Central memory CD4-positive, alpha-beta T cell (primary cell): ENCODE measurements at places on chromosomes 16 and 17.

DNA sequence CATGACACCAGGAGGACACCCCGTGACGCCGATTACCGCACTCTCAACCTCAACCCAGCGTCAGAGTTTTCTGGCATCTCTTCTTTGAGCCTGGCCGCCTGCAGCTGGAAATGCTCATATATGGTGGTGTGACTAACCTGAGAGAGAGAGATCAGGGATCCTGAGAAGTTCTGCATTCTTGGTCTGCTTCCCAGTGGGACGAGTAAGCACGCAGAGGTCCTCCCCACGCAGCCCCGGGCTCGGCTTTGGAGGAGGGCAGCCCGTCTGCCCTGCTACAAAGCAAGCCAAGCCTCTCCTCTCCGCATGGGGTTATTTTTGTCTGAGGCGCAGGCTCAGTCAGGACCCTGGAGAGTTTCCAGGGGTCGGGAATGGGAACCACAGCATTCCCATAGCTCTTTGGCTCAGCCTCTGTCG is 16.5 kb downstream of the CRISPLD2 start:
- no peak for DNase-seq

DNA sequence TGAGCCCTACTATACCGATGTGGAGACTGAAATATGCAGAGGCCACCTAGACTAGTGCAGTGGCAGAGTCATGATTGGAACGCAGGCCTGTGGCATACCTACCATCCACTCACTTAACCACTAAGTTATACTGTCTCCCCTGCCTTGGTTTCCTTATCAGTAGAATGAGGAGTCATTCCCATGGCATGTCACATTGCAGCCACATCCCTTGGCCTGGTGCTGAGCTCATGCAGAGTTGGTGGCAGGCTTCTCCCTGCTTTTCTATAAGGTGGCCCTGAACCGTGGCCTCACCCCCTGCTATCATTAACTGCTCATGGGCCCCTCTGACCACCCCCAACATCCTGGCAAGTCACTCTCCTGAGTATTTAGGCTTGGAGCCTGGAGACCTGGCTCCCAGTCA is 212.5 kb downstream of the KATNIP start:
- DNase-seq: no peak

DNA sequence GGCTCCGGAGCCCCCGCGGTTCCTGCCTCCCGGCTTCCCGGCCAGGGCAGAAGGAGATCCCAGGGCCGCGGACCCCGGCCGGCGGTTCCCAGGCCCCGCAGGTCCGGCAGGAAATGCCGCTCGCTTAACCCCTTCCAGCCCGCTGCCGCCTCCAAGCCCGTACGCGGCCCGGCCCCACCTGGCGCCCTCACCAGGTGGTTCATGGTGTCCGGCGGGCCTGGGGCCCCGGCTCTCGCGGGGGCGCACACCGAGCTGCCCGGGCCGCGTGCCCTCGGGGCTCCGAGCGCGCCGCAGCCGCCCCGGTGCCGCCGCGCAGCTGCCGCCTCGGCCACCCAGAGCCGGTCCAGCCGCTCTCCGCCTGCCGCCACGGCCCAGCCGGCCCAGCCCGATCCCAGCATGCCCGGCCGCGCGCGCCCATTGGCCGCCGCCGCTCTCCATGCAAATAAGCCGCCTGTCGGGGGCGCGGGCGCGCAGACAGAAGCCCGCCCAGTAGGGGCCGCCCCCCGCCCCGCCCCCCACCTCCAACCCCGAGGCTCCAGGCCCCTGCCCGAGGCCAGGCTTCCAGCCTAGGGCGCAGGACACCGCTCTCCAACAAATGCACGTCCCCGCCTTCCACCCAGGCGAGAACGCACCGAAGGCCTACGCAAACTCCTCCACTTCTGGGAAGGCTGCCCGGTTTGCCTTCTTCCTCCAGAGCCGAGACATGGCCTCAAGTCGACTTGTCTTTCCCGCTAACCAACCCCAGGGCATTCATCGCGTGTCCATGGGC is at the start of gene BCAR1:
Gene BCAR1, minus strand, starts transcription at position 345 of the 769 bp plus-strand sequence. Its CDS starts 142 bp downstream, at position 203.
- DNase-seq: no peak

DNA sequence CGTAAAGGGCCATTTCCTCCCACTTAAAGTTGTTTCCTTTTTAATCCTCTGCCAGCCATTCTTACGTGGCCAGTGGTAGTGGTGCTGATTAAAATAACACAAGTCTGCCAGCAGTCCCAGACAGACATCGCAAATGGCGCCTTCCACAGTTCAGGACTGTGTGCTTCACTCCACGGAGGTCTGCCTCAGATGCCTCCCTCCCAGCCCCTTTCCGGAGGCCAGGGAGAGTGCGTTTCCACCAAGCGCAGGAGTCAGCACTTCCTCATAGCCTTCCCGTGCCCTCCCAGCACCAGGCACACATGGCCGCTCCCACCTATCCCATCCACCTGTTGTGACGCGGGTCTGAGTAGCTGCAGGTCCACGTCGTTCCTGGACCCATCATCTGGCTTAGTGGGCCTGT is 205.6 kb downstream of the RPTOR start:
- DNase-seq: no peak

DNA sequence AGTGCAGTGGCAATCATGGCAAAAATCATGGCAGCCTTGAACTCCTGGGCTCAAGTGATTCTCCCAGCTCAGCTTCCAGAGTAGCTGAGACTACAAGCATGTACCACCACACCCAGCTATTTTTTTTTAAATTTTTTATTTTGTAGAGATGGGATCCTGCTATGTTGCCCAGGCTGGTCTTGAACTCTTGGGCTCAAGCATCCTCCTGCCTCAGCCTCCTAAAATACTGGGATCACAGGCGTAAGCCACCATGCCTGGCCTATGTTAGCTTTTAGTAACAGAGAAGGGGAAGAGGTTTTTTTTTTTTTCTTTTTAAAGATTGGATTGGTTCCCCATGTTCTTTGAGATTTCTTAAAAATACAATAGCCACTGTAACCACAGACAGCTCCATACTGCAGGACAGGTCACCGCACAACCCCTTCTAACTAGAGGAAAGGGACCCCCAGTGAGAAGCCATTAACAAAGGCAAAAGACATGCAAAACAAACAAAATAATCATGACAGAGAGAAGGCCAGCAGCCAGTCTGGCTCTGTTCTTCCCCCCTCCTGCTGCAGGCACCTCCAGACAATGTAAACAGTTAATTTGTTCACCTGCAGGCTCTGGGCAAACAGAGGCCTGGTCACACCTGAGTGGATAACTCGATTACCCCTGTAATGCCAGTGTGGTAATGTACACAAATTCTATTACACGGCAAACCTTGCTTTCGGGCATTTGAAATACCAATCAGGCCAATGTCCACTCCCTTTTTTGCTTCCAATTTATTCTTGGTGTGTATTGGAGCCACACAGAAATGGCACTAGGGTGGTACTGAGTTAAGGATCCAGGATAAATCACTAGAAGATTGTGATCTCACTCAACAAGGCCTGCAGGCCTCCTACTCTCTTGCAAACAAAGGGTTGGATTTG is 52.9 kb downstream of the SNX11 start:
- DNase-seq: no peak
